HT-29 (cell line): ENCODE measurements at places on chromosomes 2 and 18.

DNA sequence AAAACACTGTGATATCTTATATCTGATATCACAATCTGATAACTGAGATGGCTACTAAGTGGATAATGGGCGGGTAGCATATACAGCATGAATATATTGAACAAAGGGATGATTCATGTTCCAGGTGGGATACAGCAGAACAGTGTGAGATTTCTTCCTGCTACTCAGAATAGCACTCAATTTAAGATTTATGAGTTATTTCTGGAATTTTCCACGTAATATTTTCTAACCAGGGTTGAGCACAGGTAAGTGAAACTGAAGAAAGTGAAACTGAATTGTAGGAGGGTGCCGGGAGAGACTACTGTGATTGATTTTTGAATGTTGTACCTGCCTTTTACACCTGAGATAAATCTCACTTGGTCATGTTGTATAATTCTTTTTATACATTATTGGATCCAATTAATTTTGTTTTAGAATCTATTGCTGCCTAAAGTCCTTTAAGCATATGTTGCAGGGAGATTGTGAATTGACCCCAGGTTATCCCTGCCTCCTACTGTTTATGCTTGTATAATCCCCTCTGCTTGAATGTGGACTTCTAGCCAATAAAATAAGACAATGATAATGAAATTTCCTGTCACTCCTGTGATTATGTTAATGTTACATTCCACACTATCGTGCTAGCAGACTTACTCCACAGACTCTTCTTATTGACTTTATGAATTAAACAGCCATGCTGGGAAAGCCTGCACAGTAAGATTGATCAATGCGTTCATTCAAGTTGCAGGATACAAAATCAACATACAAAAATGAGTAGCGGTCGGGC, 67.6 kb upstream of the RBBP8 start:
- peak; percentile 38 for DNase-seq

DNA sequence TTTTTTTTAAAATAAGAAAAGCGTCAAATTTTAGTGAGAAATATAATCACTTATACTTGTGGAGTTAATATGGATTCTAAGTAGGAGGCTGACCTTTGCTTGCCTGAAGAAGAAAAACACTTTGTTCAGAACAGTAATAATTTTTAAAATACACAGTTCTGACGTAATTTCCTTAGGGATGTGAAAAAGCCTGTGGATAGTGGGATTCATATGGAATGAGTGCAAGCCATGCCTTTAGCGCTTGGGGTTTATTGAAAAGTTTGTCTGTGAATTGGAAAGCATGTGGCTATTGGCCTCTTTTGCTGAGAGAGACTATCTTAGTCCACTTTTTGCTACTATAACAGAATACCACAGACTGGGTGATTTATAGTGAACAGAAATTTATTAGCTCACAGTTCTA, 151.3 kb downstream of the CCDC85A start:
- DNase-seq = no peak

DNA sequence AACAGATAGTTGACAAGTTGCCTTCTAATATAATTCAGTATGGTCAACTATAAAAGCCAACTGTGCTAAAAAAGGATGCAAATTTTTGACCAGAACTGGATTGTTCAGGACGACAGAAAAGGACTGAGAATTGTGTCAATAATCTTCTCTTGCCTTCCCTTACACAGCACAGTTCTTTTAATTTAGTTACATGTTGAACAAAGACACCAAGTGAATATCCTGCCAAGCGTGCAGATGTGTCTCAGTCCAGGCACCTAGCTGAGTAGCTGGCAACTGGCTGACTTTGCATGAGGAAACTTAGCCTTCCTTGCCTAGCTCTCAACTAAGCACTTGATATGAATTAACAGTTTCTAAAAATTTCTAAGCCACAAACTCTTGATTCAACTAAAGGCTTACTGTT, 801.4 kb downstream of the BCL11A start:
- no peak for DNase-seq

DNA sequence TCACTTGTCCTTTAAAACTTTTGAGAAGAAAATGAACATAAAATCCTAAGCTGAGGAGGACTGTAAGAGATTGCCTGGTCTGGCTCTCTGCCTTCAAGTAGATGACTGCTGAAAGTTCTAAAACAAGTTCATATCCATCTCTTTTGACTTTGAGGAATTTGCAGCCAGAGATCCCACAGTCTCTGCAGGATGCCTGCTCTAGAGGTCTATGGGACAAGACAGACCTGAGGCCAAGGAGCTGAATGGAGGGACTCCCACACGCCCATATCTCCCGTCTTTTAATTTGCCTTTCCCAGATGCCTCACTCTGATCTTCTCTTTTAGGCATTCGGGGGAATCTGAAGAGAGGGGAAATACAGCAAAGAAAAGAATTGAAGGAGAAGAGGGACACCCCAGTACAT, 255.9 kb upstream of the RASGRP3 start:
- no peak for DNase-seq

DNA sequence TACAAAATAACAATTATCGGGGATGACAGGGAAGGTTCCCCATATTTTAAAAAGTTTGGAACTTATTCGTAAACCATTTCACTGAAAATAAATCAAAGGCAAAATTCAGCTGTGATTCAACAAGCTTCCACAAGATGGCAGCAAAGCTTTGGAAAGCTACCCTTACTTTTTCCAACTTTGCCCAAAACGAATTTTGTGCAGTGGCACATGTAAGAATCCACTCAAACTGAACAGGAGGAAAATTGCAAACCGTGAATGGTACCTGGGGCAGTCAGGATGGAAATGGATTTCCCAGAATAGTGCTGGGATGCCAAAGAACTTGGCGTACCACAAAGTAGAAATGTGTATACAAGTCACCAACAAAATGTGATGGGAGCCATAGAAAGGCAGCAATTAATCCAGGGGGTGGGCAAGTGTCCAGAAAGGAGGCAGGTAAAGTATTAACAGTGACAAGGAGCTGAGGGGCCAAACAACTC, 10.7 kb downstream of the RPL31 start:
- peak; percentile 65 for DNase-seq

DNA sequence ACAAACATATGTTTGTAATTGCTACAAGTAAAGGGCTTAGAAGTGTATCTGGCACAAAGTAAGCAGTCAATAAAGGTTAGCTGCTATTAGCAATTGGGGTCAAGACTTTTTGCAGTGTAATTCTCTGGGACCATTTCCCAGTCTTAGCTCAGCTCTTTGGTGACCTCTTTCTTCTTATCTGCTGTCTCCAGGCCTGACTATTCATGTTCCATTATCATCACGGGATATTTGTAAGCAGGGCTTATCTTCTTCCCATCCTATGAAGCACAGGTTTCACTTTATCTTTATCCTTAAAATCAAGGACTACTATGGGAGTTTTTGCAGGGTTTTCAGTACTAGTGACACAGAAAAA, 131.7 kb downstream of the DOCK10 start:
- DNase-seq = no peak

GRCh38 chr2:24365051-24365450, 4.7 kb upstream of the ITSN2 start:
- peak; percentile 58 for DNase-seq

DNA sequence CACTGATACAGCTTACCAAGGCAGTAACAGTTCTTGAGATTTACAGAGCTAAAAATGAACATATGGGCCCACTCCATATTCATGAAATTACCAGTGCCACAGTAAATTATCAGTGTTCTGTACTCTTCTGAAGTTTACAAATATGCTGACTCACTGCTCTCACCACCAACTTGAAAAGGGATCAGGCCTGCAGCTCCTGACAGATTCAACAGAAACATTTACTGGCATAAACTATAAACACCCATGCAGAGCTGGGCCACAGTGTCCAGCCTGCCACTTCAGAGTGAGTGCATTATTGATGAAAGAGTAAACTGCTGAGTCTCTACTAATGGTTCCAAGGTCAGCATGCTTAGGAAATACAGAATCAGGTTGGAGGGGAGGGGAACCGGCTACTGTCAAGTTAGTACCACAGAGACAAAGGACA, 83.1 kb downstream of the FARSB start:
- DNase-seq = peak; percentile 8
